T-helper 2 cell treated with Interferon-gamma antibody and Interleukin-4, amounts not matched to agents 100 ng/mL and 5 ng/mL, for 36 hours (primary cell): ENCODE measurements at places on chromosomes 5 and 9. TPM values are rescaled to one million over a fixed set of nuclear protein-coding genes. Genes with fewer than 3 reads are reported as not detected.

Gene ADGRD2
- total RNA-seq, result not detected in 2 replicates

Gene C5orf58
- total RNA-seq, result not detected in 2 replicates

Gene ORM1
- not detected in 2 replicates for total RNA-seq

Gene PCDHB8
- not detected in 2 replicates for total RNA-seq

Gene CCDC69
- total RNA-seq, result 63.5 and 64.9 TPM in 2 replicates

Gene SLC4A9
- total RNA-seq, result not detected in 2 replicates

Gene FBP1
- total RNA-seq, result not detected in 2 replicates

Gene S1PR3
- total RNA-seq, result 0.82 and 1.0 TPM in 2 replicates

Gene C9orf153
- total RNA-seq, result 0.25 and 0.82 TPM in 2 replicates

Gene ARHGEF39
- total RNA-seq, result 14.7 and 15.4 TPM in 2 replicates

Gene IL31RA
- 0.09 and 0.14 TPM in 2 replicates for total RNA-seq

Gene MAMDC2
- total RNA-seq, result not detected in 2 replicates

Gene PKD2L2
- total RNA-seq, result 0.23 TPM in 1 of 2 replicates, not detected in the other

Gene CBY3
- 0.32 and 0.57 TPM in 2 replicates for total RNA-seq

Gene GAS1
- 0.30 and 0.39 TPM in 2 replicates for total RNA-seq

Gene SOX30
- total RNA-seq, result 0.11 and 0.16 TPM in 2 replicates

Gene OR2V2
- total RNA-seq, result not detected in 2 replicates

Gene ELOVL7
- 0.39 and 0.48 TPM in 2 replicates for total RNA-seq

Gene PCDHB2
- 0.09 and 0.14 TPM in 2 replicates for total RNA-seq

Gene TOR2A
- 23.4 and 24.7 TPM in 2 replicates for total RNA-seq

Gene PPP3R2
- not detected in 2 replicates for total RNA-seq

Gene DAB2
- total RNA-seq, result not detected in 2 replicates

Gene RASEF
- not detected in 2 replicates for total RNA-seq

Gene TRPM3
- not detected in 2 replicates for total RNA-seq

Gene SPATA31D4
- total RNA-seq, result not detected in 2 replicates

Gene RFX3
- 8.4 and 9.4 TPM in 2 replicates for total RNA-seq

Gene GFI1B
- not detected in 2 replicates for total RNA-seq

Gene ROR2
- total RNA-seq, result 0.09 and 0.18 TPM in 2 replicates
